ENCODE measurements at places on chromosomes 12 and 14.

GRCh38 chr12:99769396-99769980, 121.9 kb downstream of the GARIN6 start:
- DNase-seq, result no peak

- DNase-seq, result no peak
Observed at GRCh38 chr12:59181196-59181777, 261.0 kb upstream of the LRIG3 start.

DNA sequence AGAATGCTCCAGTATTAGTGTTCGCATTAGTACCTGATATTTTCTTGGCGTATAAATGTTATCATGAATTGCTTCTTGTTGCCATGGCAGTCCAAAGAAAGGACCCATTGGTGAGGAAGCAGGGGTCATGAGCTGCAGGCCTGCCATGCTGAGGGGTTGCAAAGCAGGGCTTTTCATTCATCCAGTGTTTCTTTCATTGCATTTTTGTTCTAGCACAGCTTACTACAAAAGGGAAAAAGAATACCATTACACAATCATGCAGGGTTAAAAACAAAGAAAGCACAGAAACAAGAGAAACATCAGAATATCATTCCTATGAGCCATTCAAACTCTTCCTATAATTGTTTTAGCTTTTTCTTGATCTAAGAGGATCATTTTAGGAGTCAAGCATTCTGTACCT, 24.0 kb downstream of the DICER1 start:
- DNase-seq, result no peak

- no peak for DNase-seq
Observed at GRCh38 chr12:102618197-102618877, 138.0 kb upstream of the IGF1 start.

GRCh38 chr12:111033281-111034082, 113.1 kb upstream of the MYL2 start:
- DNase-seq, result peak; percentile 19

- DNase-seq, result no peak
Observed at GRCh38 chr14:69101331-69101826, 51.5 kb downstream of the DCAF5 start.

DNA sequence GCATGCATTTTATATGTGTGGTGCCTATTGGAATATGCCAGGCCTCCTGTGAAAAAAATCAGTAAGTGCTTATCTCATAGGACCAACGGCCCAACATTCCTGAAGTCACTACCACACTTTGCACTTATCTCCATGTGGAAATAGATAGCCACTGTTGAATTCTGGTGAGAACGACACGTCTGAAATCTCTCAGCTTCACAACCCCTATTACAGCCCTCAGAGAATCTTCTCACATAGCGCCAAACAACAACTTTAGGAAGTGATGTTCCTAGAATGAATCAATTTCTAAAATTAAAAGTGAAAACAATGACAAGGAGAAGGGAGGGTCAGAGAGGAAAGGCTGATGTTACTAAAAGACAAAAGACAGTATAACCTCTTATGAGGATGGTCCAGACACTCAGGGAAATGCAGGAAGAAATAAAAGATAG, 270.8 kb upstream of the BTG1 start:
- DNase-seq, result no peak

DNA sequence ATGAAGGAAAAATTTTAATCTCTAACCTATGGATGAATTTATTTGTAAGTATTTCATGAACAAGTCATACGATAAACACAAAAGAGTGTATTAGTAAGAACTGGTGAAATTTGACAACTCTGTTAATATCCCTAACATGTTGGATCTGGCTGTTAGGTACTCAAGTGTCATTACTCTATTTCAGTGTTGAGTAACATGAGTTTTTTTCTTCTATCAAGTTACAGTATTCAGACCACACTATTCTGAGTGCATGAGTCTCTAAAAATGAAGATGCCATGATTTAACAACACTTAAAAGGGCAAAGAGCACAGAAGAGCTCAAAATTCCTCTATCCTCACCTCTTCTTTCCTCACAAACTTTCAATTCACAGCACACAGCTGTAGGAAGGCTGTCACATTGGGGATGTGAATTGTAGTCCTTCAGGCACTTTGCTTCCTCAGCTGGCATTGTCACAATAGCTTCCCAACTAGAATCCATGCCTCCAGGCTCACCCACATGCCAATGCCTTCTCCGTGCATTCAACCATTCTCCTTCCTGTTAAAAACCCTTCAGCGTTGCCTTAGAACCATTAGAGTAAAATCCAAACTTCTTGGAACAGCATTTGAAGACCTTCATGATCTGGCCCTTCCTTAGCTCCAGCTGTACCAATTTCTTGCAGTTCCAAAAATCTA, 73.7 kb upstream of the DBX2 start:
- DNase-seq, result no peak

GRCh38 chr12:90870971-90871725, 83.8 kb downstream of the CCER1 start:
- DNase-seq, result no peak

GRCh38 chr12:130990034-130990433, 36.3 kb downstream of the ADGRD1 start:
- DNase-seq, result no peak

- no peak for DNase-seq
Observed at GRCh38 chr14:101460986-101461750, 100.1 kb upstream of the DIO3 start.

- no peak for DNase-seq
Observed at GRCh38 chr14:32478050-32478449, 149.0 kb downstream of the AKAP6 start.

GRCh38 chr12:69474456-69474855, 4.3 kb downstream of the FRS2 start:
- no peak for DNase-seq

GRCh38 chr14:44412858-44413569, 94.1 kb downstream of the FSCB start:
- no peak for DNase-seq

GRCh38 chr12:110582276-110583136, 612 bp downstream of the PPTC7 start:
- DNase-seq, result peak; percentile 71

- no peak for DNase-seq
Observed at GRCh38 chr12:6774499-6775062, 2.3 kb downstream of the LAG3 start.

DNA sequence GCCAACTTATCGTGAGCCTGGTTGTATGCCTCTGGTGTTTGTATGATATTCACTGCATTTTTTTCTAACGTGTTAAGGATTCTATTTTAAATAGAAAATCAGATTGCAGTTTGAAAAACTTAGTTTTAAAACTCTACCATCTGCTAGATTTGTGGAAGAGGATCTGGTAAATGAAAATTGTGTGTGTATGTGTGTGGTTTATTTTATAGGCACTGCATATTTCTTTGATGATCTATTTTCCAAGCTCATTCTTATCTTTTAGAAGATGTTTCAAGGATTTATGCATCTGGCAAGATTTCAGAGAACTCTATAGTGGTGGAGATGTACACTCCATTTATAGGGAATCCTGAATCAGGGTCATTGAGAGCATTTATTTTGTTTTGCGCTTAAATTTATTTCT, 69.8 kb downstream of the HMGA2 start:
- no peak for DNase-seq

GRCh38 chr14:99769799-99770198, 23.4 kb upstream of the EML1 start:
- no peak for DNase-seq

- no peak for DNase-seq
Observed at GRCh38 chr14:69321601-69322330, 61.8 kb downstream of the GALNT16 start.

GRCh38 chr12:91211866-91212265, 29.2 kb upstream of the DCN start:
- DNase-seq, result no peak

- peak; percentile 28 for DNase-seq
Observed at GRCh38 chr14:68593806-68594536, 198.9 kb downstream of the ZFP36L1 start.

DNA sequence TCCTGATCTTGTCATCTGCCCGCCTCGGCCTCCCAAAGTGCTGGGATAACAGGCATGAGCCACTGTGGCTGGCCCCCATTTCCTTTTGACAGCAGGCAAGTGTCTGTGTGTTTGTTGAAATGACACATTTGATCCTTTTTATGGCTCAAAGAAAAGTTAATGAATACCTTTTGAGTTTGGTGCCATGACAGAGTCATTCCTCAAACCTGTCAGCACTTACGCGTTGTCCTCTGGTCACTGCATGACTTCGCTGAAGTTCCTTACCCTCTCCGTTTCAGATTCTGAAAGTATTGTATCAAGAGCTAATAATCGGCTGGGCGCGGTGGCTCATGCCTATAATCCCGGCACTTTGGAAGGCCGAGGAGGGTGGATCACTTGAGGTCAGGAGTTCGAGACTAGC, 32.4 kb downstream of the NEMF start:
- DNase-seq, result no peak

DNA sequence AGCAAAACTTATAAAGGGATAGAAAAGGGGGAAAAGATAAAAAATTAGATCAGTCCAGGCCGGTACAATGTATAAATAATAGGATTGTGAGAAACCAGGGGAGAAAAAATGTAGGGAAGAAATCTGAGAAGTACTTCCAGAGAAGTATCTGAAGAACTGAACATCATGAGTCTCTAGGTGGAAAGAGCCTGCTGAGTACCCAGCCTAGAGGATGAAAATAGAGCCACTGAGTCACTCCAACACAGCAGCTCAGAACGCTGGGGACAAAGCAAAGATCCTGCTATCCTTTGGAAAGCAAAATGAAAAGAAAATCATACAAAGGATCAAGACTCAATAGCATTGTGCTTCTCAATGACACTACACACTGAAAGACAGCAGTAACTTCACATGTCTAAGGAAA, 138.0 kb downstream of the ANO6 start:
- DNase-seq, result no peak

GRCh38 chr14:80988192-80988591, 32.8 kb downstream of the TSHR start:
- no peak for DNase-seq

GRCh38 chr14:61456720-61457119, 135.3 kb downstream of the PRKCH start:
- DNase-seq, result peak; percentile 90

- peak; percentile 12 for DNase-seq
Observed at GRCh38 chr14:24051176-24051788, 527 bp upstream of the CARMIL3 start.

DNA sequence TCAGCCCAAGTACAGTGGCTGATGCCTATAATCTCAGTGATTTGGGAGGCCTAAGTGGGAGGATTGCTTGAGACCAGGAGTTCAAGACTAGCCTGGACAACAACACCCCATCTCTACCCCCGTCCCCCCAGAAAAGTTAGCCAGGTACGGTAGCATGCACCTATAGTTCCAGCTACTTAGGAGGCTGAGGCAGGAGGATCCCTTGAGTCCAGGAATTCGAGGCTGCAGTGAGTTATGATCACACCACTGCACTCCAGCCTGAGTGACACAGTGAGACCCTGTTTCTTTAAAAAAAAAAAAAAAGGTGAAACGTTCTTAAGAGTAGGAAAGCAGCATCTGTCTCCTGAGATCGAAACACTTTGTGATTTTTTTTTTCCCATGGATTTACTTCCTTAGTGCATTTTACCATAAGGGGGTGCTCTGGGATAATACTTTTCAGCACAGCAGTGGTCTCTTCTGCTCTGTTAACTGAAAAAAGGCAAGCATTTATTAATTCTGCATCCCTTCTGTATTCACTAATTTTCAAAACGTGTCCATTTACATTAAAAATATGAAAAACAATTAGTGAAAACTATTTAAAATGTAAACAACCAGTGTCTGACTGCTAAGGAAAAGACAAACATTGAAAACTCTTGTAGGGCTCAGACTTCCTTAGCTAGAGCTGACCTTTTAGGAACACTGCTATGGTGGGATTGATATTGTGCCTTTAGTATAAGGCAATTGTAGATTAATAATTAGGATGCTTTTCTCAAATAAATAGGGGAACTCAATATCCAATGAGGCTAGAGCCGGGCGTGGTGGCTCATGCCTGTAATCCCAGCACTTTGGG, 31.2 kb upstream of the USP44 start:
- no peak for DNase-seq

DNA sequence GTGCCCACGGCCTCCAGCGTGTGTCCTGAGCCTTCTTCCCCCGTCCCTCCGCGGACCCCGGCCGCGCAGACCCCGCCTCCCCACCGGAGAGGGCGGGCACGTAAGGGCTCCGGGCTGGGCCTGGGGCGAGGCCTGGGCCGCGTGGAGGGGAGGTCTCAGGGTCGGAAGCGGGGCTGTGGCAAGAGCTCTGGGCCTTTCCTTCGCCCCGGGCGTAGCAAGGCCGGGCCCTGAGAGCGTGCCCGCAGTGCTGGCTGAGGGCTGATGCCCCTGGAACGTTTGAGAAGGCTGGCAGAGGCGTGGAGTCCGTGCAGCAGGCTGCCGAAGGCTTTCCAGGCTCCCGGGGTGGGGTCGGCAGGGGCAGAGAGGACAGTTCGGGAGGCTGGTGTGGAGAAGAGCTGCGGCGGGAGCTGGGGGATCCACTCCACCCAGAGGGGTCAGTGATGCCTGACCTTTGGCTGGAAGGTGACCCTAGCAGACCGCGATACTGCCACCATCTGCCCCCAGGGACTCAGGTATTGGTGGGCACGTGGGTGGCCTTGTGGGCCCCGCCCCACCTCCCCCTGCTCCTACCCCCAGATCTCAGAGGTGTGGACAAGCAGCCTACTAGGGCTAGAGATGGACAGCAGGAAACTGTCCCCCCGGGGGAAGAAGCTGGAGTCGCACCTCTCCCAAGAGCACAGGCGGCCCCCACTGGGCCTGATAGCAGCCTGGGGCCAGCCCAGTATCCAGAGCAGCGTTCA, 558 bp downstream of the TEX22 start:
- peak; percentile 54 for DNase-seq

Data from CD4-positive, alpha-beta T cell treated with Interleukin-6 for 4 hours (primary cell).